ENCODE measurements at places on chromosomes 5 and 9.
A peak's percentile ranks its signal among the peaks of the same experiment; 100 is the strongest.

GRCh38 chr5:100799166-100799565 lies 103.9 kb downstream of the ST8SIA4 start:
- DNase-seq = no peak

DNA sequence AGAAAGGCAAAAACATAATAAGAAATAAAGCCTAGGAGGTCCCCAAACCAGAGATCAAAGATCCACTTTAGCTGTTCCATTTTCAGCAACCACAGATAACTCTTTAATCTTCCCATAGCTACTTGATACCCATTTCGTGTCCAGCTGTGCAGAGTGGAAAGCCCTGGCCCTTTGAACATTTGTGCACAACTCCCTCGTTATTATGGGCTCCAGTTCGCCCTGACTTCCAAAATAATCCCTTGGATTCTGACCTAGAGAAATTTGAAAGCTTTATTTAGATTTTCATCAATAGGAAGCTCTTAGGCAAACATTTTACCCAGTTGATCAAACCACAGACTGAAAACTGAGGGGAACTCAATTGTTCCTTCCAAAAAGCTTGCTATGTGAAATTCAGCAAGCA lies 4.8 kb downstream of the MYOT start:
- no peak for DNase-seq

GRCh38 chr9:37094751-37095150 lies 25.6 kb upstream of the ZCCHC7 start:
- no peak for DNase-seq

DNA sequence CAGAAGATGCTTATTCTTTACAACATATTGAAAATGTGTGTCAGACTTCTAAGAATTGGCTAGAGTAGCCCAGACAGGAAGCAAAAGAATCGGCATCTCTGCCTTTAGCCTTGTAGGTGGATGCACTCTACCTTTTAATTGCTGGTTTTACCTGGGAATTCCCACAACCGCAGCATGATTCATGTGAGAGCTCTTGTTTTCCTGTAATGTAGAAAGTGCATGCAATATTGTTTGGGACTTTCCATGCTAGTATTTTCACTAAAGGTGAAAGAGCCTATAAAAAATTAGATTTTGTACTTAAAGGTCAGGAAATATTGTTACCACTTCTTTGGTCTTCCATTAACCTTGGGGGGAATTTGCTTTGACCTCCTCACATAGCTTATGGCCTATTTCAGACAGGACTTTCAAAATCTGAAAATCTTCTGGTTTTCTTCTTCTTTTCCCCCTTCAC lies 89.8 kb downstream of the NTRK2 start:
- peak; percentile 37 for DNase-seq

DNA sequence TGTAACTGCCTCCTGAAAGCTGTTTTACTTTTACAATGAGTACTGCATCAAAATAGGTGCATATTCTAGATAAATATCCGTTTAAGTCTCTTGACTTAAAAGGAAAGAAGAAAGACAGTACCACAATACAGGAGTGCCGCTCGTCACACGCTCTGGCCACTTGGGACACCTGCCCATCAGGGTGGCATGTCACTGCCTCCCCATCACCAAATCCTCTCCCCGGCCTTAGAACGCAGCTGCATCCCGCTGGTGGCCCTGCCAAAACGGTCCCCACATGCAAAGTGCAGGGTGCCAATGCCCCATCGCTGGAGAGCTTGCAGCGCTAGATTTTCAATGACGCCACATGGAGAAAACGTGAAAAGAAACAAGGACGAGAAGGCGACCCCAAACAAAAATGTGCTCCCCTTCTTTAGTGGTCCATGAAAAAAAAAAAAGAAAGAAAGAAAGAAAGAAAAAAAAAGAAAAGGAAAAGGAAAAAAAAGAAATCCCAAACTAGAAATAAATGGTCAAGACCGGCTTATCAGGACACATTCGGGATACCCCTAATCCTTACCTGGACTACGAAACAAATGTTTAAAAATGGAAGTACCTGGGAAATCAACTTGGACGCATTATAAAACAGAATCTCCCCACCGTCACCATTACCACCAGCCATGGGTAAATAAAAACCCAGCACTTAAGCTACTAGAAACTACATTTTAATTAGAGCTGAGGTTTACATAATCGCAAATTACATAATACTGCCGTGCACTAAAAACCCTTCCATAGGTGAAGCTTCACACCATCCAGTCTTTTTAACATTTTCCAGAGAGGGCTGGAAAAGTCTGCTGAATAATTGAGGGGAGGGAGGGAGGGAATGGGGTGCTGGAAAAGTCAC lies 1.0 kb downstream of the ANKH start:
- peak; percentile 84 for DNase-seq

DNA sequence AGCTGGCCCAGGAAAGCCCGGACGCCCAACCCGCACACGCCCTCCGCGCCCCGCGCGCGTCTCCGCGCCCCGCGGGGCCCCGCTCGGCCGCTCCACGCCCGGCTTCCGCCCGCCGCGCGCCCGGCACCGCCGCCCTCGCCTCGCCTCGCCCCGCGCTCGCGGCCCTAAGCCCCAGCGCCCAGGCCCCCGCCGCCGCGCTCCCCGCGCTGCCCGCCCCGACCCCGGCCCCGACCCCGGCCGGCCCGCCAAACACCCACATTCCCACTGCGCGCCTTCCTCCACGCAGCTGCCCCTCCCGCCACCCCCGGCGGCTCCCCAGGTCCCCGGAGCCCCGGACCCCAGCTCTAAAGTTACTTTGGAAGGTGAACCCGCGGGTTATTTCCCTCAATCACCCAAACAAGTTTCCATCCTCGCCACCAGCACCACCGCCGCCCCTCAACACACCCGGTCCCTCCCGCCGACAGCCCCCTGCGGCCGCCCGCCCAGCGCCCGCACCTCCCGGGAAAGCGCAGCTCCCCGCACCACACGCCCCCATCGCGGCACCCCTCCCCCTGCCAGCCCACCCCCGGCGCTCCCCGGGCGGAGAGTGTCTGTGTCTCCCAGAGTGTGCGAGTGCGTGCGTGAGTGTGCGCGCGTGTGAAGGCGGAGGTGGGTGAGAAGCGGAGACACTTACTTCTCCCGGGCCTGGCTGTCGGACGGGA lies 439 bp downstream of the SSBP2 start:
- peak; percentile 27 for DNase-seq

GRCh38 chr5:144298658-144299057 lies 128.0 kb downstream of the KCTD16 start:
- no peak for DNase-seq

GRCh38 chr9:79735023-79735779 lies 163.4 kb downstream of the TLE4 start:
- DNase-seq = no peak

- no peak for DNase-seq
These were observed 33.0 kb upstream of the CTNNAL1 start for GRCh38 chr9:109046346-109046745.

GRCh38 chr5:132761321-132762240 lies 14.4 kb downstream of the CCNI2 start:
- DNase-seq = no peak

Measured in CD4-positive, alpha-beta T cell treated with Interleukin-21 for 1 hour (primary cell).